H4 (cell line): ENCODE measurements at places on chromosomes 1 and 21. TPM values are rescaled to one million over a fixed set of nuclear protein-coding genes. Genes with fewer than 3 reads are reported as not detected.
A peak's percentile ranks its signal among the peaks of the same experiment; 100 is the strongest.

Gene KIAA1614
- total RNA-seq: not detected in 2 replicates

GRCh38 chr1:39575191-39576015, 1.2 kb downstream of the PABPC4 start:
- DNase-seq: no peak

GRCh38 chr1:199937661-199938060, 89.8 kb upstream of the NR5A2 start:
- DNase-seq: no peak

- peak; percentile 83 for DNase-seq
These were observed 3.1 kb downstream of the LAMB3 start for GRCh38 chr1:209648931-209649776.

Gene ERICH3
- 0.29 TPM in 1 of 2 replicates, not detected in the other for total RNA-seq

DNA sequence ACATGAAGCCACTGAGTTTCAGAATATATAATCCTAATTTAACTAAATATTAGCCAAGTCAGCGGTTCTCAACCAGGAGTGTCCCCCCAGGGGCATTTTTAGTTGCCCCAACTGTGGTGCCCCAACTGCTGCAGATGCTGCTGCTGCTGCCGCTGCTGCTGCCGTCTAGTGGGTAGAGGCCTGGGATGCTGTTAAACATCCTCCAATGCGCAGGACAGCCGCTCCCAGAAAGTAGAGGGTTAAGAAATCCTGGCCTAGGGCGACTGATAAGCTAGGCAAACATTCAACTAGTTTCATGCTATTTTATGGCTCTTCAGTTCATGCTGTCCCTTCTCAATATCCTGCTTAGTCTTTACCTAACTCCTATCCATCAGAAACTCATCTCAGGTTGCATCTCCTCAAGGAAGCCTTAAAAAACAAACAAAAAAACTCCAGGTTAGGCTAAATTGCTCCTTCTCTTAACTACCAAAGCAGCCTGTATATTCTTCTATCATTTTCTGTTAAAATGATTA, 9.9 kb upstream of the DCAF6 start:
- DNase-seq: no peak

Gene ADGRL4
- total RNA-seq: not detected in 2 replicates

Gene HES2
- total RNA-seq: not detected in 2 replicates

DNA sequence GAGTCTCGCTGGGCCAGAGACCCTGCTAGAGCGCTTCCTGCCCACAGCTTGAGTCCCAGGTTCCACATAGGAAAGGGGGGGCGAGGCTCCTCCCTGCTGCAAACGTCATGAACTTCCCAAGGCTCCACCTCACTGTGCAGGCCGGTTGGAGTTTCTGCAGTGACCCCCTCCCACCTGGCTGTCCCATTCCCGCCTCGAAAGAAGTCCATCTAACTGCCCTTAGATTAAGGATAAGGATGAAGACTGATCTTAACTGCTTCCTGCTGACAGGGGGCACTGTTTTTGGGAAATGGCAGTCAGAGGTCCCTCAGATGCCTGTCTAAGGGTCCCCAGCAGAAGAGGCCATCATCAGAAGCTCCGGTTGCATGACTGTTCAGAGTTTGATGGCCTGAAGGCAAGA, 62.7 kb downstream of the STUM start:
- no peak for DNase-seq

- DNase-seq: no peak
These were observed 11.8 kb downstream of the FCMR start for GRCh38 chr1:206909883-206910318.

- DNase-seq: no peak
These were observed 201.1 kb upstream of the C1orf87 start for GRCh38 chr1:60274422-60275290.

- no peak for DNase-seq
These were observed 625.2 kb upstream of the NCAM2 start for GRCh38 chr21:20373031-20373430.

DNA sequence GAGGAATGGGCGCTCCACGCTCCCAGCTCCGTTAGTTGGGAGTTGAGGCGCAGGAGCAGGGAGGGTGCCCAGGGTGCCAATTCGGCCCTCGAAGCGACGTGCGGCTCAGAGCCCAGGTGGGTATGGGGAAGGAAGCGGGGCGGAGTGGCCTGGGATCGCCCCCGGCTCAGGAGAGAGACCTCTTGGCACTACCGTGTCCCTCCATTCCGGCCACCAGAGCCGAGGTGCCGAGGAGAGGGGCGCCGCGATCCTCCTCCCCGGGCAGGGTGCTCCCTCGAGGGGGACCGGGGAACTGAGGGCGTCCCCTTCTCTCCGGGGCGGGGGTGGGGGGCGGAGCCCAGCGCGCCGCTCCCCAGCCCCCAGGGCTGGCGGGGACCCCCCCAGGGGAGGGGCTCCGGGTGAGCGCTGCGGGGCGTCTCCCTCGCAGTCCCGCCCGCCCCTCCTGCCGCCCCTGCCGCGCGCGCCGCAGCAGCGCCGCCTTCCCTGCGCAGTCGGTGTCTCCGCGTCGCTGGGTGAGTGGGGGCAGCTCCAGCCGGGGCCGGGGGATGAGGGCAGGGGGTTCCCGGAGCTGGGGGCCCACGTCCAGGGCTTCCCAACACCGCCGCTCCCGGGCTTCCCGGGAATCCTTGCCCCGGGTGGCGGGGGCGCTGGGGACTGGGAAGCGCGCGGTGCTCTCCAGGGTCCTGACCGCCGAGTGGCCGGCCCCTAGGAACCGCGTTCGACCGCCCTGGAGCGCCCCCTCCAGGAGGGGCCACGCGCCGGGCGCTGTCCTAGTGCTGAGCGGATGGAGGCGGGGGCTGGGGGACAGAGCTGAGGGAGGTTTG, at the start of gene HPCA:
HPCA (plus strand) TSS at position 488 of the 824 bp plus-strand sequence. CDS start 2,408 bp downstream, outside the sequence.
- no peak for DNase-seq

DNA sequence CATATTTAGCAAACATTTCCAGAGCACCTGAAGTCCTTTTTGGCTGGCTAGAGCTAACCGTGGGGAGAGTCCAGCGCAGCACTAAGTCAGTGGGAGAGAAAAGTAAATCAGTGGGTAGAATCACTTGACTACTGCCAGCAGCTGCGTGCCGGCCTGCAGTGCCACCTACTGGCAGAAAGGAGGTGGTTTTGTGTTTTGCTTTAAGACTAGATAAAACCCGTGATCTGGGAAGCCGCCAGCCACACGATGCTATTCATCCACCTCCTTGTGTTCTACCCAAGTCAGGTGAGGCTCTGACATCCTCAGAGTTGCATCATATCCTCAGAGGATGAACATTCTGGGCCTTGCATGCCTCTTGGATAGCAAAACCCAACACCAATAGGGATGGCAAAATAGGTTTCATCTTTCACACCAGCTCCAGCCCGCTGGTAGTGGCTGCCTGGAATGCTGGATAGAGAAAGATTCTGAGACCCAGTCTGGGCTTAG, 14.1 kb upstream of the HEYL start:
- DNase-seq: peak; percentile 69

Gene RHEX
- total RNA-seq: not detected in 2 replicates

GRCh38 chr1:93296555-93297154, 49.1 kb upstream of the DR1 start:
- DNase-seq: no peak

Gene MAPKAPK2
- 11.8 and 12.7 TPM in 2 replicates for total RNA-seq

GRCh38 chr1:14912839-14913481, 240.6 kb upstream of the TMEM51 start:
- no peak for DNase-seq

- DNase-seq: no peak
These were observed 64.0 kb upstream of the ZNF281 start for GRCh38 chr1:200473698-200474371.

DNA sequence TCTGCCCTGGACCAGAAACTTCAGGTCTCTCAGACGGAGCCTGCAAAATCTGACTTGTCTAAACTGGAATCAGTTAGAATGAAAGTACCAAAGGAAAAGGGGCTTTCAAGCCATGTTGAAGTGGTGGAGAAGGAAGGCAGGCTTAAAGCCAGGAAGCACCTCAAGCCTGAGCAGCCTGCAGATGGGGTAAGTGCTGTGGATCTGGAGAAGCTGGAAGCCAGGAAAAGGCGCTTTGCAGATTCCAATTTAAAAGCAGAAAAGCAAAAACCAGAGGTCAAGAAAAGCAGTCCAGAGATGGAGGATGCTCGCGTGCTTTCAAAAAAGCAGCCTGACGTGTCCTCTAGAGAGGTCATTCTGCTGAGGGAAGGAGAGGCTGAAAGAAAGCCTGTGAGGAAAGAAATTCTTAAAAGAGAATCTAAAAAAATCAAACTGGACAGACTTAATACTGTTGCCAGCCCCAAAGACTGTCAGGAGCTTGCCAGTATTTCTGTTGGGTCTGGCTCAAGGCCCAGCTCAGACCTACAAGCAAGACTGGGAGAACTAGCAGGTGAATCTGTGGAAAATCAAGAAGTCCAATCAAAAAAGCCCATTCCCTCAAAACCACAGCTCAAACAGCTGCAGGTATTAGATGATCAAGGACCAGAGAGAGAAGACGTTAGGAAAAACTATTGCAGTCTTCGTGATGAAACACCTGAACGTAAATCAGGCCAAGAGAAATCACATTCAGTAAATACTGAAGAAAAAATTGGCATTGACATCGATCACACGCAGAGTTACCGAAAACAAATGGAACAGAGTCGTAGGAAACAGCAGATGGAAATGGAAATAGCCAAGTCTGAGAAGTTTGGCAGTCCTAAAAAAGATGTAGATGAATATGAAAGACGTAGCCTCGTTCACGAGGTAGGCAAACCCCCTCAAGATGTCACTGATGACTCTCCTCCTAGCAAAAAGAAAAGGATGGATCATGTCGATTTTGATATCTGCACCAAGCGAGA, 46.6 kb downstream of the ZBTB17 start:
- DNase-seq: no peak
